Cardiac fibroblast (primary cell): ENCODE measurements at places on chromosomes 5 and 9.

GRCh38 chr5:168603746-168604145 is 24.6 kb upstream of the PANK3 start:
- DNase-seq: peak; percentile 31

DNA sequence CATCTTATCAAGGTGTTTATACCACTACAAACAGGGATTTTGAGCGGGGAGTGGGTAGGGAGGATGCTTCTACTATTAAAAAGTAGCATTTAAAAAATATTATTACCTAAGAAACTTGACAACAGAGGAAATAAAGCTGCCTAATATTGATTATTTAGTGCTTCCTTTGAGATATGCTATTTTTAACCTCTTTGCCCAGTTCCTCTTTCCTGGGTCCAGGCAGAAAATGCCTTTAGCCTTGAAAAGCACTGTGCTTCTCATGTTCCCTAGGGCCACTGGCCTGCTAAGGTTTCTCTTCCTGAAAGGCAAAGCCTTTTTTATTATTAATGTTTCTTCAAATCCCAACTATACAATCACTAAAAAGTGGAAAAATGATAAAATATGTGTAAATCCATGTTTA is 217.2 kb upstream of the HAPLN1 start:
- no peak for DNase-seq

DNA sequence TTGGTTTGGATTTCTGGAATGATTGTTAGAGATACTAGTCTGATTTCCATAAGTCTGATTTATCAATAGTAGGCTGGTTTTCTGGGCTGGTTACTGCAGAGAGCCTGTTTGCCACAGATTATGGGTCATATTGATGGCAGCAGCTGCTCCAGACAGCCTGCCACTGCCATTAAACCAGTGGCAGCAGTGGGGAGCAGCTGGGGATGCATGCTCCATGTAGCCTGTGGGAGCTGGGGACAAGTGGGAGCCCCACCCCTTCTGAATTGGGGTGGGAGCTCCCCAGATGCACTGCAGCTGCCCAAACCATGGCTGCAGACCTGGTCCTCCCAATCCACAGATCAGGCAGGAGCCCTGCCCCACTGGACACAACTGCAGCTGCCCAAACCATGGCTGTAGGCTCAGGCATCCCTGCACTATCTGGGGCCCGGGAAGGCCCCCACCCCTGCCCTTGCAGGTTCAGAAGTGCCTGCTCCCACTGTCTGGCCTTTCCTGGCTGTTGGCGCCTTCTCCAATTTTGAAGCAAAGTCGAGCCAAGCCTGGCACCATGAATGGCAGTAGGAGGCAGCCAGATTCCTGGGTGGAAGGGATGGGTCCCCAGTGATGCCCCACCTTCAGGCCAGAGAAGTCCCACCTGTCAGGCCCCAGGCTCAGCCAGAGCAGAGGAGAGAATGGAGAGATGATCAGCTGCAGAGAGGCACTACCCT is 402.9 kb upstream of the TYRP1 start:
- no peak for DNase-seq

DNA sequence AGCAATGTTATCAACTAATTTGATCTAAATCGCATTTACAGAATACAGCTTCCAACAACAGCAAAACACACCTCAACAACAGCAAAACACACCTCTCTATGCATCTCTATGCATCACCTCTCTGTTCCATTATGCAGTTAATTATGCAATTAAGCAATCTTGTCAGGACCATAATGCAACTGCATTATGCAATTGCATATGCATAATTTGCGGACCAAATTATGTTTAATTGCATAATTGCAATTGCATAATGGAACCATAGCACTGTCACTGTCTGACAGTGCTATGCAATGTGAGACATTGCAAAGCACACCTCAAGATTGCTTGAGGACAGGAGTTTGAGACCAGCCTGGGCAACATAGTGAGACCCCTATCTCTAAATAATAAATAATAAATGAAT is 80.4 kb upstream of the PRSS3 start:
- DNase-seq: no peak
